ENCODE measurements at places on chromosomes 6 and 20.

- peak; percentile 47 for DNase-seq
These were observed 30.4 kb upstream of the PNRC1 start for GRCh38 chr6:89050155-89050554.

- peak; percentile 15 for DNase-seq
These were observed 538 bp downstream of the FERMT1 start for GRCh38 chr20:6122111-6122872.

DNA sequence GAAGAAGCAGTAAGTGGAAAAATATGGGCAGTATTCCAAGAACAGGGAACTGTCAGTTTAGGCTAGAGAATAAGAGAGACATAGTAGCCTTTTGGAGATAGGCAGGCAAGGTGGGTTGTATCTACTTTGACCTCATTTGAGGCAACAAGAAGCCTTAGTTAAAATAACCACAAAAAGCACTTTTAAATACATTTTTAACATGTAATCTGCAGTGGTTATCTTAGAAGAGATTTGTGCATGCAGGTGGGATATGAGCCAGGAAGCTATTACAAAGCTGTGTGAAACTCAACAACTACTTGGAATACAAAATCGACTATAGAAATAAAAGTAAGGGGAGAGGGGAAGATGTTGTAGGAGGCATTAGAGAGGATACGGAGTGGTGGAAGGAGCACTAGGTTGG, 143.7 kb upstream of the MCHR2 start:
- no peak for DNase-seq

GRCh38 chr6:154257067-154257466, 99.5 kb downstream of the IPCEF1 start:
- DNase-seq, result no peak

DNA sequence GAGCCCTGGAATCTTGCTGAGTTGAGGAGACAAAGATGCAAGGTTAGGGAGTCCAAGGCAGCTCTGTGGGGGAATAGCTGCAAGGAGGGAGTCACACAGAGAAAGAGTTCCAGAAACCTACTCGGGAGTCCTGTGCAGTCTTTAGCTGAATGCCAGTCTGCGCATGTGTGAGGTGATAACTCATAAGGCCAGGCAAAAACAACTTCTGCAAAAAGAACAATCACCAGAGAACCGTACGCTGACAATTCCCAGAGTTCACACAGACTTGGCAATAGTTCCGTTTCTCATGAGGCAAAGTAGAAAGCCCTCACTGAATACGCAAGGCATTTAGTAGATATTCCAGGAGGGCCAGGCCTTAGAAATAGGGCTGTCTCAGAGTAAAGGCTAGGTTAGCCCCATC, 135.2 kb upstream of the TAB2 start:
- no peak for DNase-seq

- DNase-seq, result peak; percentile 31
These were observed 76.5 kb downstream of the CDKAL1 start for GRCh38 chr6:20610636-20611370.

GRCh38 chr6:129029778-129030177, 146.8 kb downstream of the LAMA2 start:
- DNase-seq, result no peak

- DNase-seq, result no peak
These were observed 144.8 kb downstream of the ZNF217 start for GRCh38 chr20:53448875-53449274.

- DNase-seq, result no peak
These were observed 187.1 kb downstream of the BCAS1 start for GRCh38 chr20:53883098-53883911.

GRCh38 chr20:60465993-60466686, 507.9 kb downstream of the CDH26 start:
- no peak for DNase-seq
